ENCODE measurements at places on chromosomes 11 and 22.

DNA sequence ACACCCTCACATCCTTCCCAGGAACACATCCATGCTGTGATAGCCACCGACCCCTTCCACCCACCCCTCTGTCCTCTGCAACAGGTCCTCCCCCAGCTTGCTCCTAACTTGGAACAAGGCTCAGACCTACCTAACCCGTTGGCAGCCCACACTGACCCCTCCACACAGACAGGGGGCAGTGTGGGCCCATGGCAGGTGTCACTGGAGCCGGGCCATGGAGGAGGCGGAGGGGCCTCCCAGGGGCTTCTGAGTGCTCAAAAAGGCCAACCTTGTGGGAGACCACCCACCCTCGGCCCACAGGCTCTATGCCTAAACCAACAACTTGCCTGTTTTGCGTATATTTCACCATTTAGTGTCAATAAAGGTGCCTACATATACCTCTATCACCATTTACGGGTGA, 57.0 kb downstream of the CERK start:
- DNase-seq, result no peak

GRCh38 chr11:43942662-43943371, 380 bp downstream of the C11orf96 start:
- DNase-seq, result peak; percentile 55

DNA sequence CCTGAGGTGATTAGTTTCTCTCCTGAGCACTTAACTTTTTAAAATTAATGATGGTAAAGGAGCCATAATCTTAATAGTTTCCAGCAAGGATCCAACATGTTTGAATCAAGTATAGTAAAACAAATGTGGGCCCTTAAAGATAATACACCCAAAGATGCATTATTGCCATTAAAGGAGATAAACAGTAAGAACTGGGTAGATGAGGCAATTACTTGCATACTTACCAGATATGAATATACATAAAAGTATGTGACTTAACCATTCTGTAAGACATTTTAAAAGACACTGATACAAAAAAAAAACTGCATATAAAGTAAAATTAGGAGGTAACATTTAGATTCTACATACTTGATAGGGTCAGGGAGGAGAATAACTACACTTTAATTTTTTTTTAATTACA, 48.2 kb downstream of the CADM1 start:
- DNase-seq, result no peak

GRCh38 chr11:78189174-78189724, 530 bp downstream of the USP35 start:
- DNase-seq, result no peak

GRCh38 chr11:60899046-60899936, 7.1 kb downstream of the PRPF19 start:
- DNase-seq, result no peak

- no peak for DNase-seq
Measured at GRCh38 chr22:21972806-21973205, 9.8 kb downstream of the TOP3B start.

DNA sequence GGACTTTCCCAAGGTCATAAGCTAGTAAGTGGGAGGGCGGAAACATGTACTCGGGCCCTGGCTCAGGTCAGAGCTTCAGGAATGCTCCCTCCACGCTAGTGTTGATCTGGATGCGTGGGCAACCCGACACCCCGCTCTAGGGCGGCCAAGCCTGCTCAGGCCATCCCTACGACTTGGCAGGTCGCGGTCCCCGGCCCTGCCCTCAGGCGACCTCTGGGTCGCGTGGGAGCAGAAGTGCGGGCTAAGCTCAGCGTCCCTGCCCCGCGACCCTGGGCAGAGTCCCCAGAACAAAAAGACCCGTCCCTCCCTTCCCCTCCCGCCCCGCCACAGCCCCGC, 781 bp upstream of the TEF start:
- peak; percentile 49 for DNase-seq

- no peak for DNase-seq
Measured at GRCh38 chr11:74367881-74368280, 30.4 kb downstream of the PGM2L1 start.

DNA sequence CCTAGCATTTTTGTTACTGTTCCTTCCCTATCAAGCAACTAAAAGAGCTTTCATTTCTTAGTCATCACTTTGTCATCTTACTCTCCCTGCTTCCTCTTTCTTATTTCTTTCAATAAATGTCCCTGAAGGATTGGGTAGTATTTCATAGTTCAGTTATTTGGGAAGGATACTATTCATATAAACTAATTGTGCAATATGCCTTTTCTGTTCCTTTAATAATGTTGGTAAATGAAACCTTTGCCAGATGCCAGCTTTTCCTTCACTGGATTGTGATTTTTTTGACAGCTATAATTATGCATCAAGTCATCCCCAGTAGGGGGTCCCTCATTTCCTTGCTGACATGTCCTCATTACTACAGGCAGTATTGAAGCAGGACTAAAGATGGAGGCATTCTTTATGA, 101.7 kb downstream of the ATM start:
- no peak for DNase-seq

DNA sequence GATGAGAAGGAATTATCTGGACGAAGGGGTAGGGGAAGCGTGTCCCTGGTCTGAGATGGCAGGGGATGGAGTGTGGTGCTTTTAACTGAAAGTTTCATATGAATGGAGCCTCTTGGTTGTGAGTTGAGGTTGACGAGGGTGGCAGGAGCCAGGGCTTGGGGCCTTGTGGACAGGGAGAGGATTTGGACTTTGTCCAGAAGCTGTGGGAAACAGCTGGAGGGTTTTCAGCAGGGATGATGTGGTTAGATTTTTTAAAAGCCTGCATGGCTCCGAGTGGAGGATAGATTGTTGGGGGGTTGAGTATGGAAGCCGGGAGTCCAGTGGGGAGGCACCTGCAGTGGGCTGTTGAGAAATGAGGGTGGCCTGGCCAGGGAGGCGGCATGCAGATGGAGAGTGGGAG, 24.8 kb downstream of the MYO7A start:
- no peak for DNase-seq

- no peak for DNase-seq
Measured at GRCh38 chr11:35360055-35360530, 59.3 kb downstream of the SLC1A2 start.

DNA sequence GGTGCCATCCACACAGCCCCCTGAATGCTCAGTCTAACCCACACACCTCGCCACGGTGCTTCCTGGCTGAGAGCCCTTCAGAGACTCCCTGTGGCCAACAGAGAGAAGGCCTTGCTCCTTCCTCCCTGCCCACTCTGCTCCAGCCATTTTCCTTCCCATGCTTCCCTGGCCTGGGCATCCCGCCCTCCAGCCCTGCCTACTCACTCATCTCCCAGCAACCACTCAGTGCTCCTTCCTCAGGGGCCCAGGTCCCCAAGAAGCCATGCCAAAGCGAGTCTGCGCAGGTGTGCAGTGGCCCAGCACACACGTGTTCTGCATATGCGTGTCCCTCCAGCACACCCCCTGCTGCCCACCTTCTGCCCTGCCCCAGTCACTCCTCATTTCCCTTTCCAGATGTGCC, 56.4 kb downstream of the NECTIN1 start:
- no peak for DNase-seq

- DNase-seq, result no peak
Measured at GRCh38 chr11:44127130-44127529, 31.7 kb downstream of the EXT2 start.

Measured in right renal pelvis (tissue), 4 donors.